ENCODE measurements at places on chromosomes 6 and 20. TPM values are rescaled to one million over a fixed set of nuclear protein-coding genes. Genes with fewer than 3 reads are reported as not detected.

GRCh38 chr6:50925981-50926380 lies 107.3 kb downstream of the TFAP2B start:
- DNase-seq = no peak

DNA sequence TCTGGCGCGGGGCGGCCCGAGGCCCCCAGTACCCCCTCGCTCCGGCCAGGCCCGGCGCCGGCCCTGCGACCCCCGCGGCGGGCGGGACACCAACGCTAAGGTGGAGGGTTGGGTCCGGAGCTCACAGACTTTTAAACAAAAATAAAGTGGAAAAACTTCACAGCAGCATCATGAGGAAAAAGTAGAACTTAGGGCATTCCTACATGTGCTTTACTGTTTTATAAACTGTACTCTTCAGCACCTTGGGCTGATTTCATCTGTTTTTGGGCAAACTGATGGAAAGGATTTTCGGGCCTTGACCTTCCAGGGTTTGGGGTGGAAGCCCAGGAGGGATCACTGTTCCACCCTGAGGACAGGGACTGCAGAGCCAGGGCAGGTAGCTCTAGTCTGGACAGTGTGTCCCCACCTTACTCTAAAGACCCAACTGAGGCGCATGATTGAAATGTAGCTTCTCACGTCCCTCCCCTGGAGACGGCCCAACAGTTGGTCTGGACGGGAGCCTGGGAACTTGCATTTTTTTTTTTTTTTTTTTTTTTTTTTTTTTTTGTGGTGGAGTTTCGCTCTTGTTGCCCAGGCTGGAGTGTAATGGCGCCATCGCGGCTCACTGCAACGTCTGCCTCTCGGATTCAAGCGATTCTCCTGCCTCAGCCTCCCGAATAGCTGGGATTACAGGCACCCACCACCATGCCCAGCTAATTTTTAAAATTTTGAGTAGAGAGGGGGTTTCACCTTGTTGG lies 740 bp downstream of the NELFCD start:
- no peak for DNase-seq

- no peak for DNase-seq
Measured at GRCh38 chr20:8342391-8342790, 210.3 kb downstream of the PLCB1 start.

DNA sequence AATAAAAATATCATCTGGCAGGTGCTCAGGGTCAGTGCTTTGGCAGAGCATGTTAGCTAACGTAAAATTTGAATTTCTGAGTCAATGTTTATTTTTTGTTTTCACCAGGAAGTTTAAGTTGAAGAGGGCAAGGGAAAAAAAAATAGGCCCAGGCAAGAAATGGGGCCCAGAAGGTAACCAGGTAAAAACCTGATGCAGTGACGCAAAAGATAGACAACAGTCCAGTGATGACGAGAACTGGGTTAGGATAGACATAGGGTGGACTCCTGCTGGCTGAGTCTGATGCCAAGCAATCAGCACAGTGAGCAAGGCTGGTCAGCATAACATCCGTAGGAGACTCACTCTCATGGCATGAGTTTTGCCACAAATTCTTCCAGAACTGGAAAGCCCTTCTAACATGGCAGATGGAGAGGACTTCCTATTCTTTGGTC lies 42.2 kb downstream of the ZHX3 start:
- no peak for DNase-seq

DNA sequence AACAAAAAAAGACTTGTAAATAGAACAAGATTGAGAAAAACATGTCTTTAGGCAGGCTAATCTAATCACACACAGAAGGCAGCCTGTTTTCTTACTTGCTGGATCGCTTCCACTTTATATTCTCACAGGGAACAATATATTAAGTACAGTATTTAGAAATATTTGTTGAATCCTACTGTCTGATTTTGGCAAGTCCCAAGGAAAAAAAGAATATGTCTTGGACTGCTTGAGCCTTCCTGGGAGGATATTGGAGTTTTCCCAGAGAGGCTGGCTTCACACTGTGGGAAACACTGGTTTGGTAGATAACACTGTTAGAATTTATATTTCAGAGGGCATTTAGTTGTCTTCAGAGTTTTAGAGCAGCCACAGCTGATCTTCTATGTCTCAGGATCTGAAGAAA lies 229.7 kb downstream of the PRL start:
- DNase-seq = no peak

DNA sequence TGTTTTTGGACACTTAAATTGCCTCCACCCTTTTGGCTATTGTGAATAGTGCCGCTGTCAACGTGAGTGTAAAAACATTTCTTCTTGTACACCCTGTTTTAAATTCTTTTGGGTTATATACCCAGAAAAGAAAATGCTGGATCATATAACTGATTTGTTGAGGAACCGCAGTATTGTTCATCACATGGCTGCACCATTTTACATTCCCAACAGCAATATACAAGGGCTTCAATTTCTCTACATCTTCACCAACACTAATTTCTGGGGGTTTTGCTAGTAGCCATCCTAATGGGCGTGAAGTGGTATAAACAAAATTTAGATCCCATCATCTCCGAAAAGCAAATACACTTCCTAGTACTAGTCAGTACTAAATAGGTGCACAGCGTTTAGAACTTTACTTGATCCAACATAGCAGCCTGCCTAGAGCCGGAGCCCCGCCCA lies 579 bp upstream of the BPHL start:
- DNase-seq = no peak

- no peak for DNase-seq
Measured at GRCh38 chr20:38573413-38573812, 7.6 kb upstream of the ADIG start.

GRCh38 chr20:402898-403581 lies 5.1 kb upstream of the RBCK1 start:
- DNase-seq = no peak

DNA sequence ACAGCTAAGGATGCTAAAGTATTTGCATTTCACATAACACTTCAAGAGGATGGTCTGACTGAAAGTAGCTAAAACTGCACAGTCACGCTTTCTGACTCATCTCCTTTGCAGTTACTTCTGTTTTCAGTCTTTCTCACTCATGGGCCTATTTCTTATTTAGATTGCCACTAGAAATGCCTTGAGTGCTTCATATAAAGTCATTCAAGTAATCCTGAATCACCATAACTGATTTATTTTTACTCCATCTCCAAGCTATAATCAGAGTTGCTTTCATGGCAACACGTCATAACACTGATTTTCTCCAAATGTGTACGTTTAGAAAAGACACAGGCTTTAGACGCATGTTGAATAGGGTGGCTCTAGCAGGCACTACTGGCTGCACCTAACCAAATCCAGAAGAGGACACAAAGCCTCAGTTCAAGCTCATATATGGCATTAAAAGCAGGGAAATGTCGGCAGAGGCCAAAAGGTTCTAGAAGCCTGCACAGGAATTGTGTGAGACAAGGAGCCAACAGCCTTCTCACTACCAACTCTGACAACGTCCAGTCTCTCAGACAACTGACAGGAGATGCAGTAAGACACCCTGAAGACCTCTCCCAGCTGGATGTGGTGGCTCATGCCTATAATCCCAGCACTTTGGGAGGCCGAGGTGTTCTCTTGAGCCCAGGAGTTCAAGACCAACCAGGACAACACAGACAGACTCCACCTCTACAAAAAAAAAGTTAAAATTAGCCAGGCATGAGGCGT lies 64.1 kb upstream of the BEND6 start:
- no peak for DNase-seq

DNA sequence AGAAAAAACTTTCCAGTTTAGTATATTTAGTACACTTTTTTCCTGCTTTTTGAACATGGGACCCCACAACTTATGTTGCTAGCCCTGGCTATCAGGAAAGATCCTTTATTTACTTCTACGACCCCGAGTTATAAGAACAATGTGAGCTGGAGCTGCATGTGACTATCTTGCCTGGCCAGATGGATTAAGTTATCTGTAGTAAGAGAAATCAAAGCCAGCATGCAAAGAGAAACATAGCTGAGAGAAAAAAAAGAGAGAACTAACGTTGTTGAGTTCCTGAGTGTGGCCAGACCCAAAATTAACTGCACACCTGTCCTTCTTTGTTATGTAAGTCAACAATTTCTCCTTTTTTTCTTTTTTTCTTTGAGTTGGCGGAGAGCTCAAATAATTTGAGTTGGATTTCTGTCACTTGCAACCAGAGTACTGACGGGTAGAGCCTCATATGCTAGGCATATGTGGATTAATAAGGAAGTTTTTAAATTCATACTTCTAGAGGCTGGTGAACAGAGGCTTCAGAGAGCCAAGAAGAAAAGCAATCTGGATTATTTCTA lies 219.5 kb downstream of the HACE1 start:
- no peak for DNase-seq

DNA sequence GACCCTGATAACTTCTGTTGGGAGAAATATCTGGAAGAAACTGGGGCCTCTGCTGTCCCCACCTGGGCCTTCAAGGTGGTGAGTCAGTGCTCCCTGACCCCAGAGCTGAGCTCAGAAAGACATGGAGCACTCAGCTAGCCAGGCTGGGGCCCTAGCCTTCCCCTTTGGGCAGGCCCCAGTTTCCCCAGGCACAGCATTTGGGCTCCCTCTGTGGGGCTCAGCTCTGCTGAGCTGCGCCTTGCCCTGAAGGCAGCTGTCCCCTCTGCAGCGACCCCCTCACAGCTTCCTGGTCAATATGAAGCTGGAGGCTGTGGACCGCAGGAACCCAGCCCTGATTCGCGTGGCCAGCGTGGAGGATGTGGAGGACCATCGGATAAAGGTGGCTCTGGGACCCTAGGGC lies 24.8 kb upstream of the SGK2 start:
- no peak for DNase-seq

- no peak for DNase-seq
Measured at GRCh38 chr20:40865095-40865494, 163.5 kb upstream of the TOP1 start.

GRCh38 chr6:51584163-51584562 lies 503.2 kb downstream of the PKHD1 start:
- DNase-seq = no peak

DNA sequence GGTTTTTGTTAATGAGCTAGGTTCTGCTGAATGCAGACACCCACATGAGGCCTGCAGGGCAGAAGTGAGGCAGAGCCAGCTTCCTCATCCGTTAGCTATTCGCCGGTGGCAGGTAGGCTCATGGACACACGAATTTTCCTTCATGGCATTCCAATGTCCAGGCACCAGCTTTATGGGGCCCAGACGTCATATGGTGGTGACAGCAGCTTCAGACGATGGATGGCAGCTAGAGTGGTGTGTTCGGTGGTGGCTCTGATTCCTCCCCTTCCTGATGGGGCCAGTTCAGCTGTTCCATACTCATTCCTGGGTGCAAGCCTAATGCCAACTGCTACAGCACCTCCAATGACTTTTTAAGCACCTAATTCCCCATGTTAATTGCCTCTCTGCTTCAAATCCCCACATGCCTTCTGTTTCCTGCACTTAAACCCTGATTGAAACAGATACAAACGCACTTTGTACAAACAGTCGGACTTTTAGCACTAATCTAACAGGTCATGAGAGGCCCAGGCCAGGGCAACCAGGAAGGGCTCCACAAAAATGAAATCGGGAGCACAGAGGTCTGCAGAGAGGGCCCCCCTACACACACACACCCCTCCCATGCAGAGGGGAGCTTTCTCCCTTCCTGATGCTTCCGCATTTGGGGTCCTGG lies 35.7 kb upstream of the MLN start:
- no peak for DNase-seq

GRCh38 chr6:53134601-53135235 lies 13.9 kb downstream of the GCM1 start:
- DNase-seq = no peak

GRCh38 chr20:40588891-40589290 lies 100.1 kb downstream of the MAFB start:
- DNase-seq = no peak

DNA sequence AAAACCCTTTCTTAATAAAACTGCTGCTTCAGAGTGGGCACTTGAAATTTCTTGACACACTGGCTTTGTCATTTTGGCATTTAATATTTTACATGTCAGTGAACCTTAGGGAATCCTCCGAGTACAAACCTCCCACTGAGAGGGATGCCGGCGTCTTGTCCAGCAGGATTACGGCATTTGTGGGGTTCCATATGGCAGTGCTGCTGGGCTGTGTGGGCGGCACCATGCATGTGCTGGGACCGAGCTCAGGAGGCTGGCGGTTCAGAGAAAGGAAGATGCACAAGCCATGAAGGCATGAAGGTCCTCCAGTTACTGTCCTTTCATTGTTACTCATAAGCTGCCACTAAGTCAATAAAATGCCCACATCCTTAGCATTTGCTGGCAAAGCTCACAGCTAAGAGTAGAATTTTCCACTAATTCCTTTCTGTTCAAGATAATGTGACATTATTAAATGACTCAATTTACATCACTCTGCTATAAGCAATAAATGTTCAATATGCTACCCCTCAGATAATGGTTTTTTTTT lies 61.4 kb downstream of the LY86 start:
- DNase-seq = no peak

- DNase-seq = peak; percentile 72
Measured at GRCh38 chr6:13873288-13874190, 51.2 kb upstream of the RNF182 start.

DNA sequence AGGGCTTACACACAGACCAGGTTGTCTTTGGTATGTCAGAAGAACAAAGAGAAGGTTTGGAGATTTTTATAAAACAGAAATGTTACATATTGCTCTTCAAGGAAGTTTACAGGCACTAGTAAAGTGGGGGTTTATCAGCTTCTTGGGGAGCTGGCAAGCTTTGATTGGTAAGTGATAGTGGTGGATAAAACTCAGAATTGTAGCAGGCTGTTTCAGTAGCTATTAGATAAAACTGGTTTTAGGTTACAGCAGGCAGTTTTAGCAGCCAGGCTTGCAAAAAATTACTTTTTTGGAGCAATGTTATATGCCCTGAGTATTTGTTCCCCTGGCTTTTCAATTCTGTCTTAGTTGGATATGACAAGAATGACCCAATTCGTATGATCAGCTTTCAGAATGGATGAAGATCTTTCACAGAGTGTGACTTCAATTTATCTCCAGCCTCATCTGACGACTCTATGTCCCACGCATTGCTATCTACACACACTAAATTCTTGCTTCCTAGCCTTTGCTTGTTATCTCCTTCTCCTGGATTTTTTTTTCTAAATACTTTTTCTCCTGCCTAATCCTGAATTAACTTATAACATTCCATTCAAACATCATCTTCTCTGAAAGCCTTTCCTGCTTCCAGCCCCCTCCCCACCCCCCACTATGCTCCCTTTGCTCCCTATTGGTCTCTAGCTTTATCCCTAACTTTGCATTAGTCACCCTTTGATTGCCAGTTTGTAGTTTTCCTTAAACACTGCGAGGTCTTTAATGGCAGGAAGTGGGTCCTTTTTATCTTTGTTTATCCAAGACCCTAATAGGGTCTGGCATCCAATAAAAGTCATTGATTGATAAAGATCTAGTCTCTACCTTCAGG lies 1.0 kb upstream of the TOMM34 start:
- no peak for DNase-seq

GRCh38 chr20:5600982-5601381 lies 149.2 kb upstream of the SHLD1 start:
- no peak for DNase-seq

SEMG1 gene
- not detected for total RNA-seq

LY6G6F gene
- total RNA-seq = not detected

PAK1IP1 gene
- total RNA-seq = 9.7 TPM

PTPRK gene
- total RNA-seq = 46.8 TPM

IRF4 gene
- total RNA-seq = 0.36 TPM

GPR63 gene
- 1.1 TPM for total RNA-seq

ARG1 gene
- not detected for total RNA-seq

CRISP3 gene
- not detected for total RNA-seq

EPHA7 gene
- 122 TPM for total RNA-seq

CYB5R4 gene
- 14.3 TPM for total RNA-seq

GLP1R gene
- not detected for total RNA-seq

FAM83B gene
- total RNA-seq = under 0.01 TPM

HLA-DRB5 gene
- 1.1 TPM for total RNA-seq
